ENCODE measurements at places on chromosomes 11 and 22.
A peak's percentile ranks its signal among the peaks of the same experiment; 100 is the strongest.

- no peaks in the 10 kb centered on the region for H3K4me1 ChIP-seq
- no peak overlapping the region for H3K4me3 ChIP-seq
- no peaks in the 10 kb centered on the region for H3K36me3 ChIP-seq
- H3K27ac ChIP-seq, result no peak overlapping the region
- DNase-seq, result no peak
Observed at GRCh38 chr11:128835741-128836430, 31.2 kb downstream of the KCNJ1 start.

DNA sequence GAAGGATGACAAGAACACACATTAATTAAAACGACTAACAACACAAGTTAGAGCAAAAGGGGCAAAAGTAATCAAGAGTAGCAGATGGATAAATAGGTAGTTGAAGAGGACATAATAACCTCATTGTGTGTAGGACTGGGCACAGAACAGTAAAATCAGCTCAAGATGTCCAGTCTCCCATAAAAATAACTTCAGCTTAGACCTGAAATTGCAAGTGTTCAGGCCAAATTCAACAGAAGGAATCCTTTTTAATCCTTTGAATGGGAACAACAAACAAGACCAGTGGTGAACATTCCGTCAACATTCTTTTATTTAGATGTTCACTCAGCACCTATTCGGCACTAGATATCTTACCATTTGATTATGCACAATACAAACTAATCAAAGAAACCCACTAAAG is 4.4 kb downstream of the MTMR2 start:
- H3K27me3 ChIP-seq, result no peaks in the 10 kb centered on the region
- DNase-seq, result no peak
- H3K4me3 ChIP-seq, result no peak overlapping the region

- no peak overlapping the region for H3K4me3 ChIP-seq
- no peaks in the 10 kb centered on the region for H3K27me3 ChIP-seq
- peak; percentile 98 for DNase-seq
- H3K4me1 ChIP-seq, result no peaks in the 10 kb centered on the region
- H3K27ac ChIP-seq, result no peak overlapping the region
- H3K36me3 ChIP-seq, result no peaks in the 10 kb centered on the region
Observed at GRCh38 chr11:134360050-134360835, 28.5 kb downstream of the GLB1L2 start.

DNA sequence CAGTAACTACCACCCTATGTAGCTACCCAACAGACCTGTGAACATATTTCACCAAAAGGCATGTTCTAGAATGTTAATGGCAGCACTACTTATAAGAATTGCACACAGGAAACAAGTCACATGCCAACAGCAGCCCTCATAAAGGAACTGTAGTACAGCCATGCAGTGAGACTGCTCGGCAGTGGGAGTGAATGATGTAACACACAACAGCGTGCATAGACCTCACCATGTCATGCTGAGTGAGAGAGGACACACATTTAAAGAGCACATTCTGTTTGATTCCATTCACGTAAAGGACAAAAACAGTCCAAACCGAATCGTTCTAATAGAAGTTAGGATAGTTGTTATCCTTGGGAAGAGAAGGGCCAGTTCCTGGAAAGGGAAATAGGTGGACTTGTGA is 27.2 kb upstream of the KIRREL3 start:
- H3K4me1 ChIP-seq, result no peaks in the 10 kb centered on the region
- no peaks in the 10 kb centered on the region for H3K36me3 ChIP-seq
- no peak for DNase-seq

- no peaks in the 10 kb centered on the region for H3K36me3 ChIP-seq
- H3K27me3 ChIP-seq, result no peaks in the 10 kb centered on the region
Observed at GRCh38 chr11:34223021-34223813, 117.8 kb downstream of the NAT10 start.

GRCh38 chr11:63760487-63761079 is 8.0 kb downstream of the ZFTA start:
- peaks cover 8% of the 10 kb centered on the region for H3K4me1 ChIP-seq
- H3K36me3 ChIP-seq, result peaks cover 32% of the 10 kb centered on the region
- no peak overlapping the region for H3K27ac ChIP-seq
- peak overlapping the region; percentile 82 for H3K4me3 ChIP-seq
- H3K27me3 ChIP-seq, result no peaks in the 10 kb centered on the region

DNA sequence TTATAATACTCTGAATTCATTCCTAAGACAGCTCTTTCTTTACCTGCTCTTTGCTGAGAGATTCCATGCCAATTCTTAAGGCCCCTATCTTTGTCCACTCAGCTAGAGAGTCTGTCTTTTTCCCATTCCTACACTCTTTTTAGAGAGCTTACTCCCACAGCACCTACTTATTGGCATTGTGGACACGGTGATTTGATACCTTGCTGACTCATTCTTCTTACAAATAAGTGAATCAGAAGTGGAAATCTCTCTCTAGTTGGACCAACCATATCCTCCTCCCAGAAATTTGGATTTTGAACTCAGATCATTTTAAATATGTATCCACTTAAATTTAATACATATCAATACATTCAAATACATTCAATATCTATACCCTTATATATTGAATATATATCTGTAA is 32.5 kb upstream of the OR6M1 start:
- H3K27me3 ChIP-seq, result peaks cover 20% of the 10 kb centered on the region
- H3K4me3 ChIP-seq, result no peak overlapping the region
- no peaks in the 10 kb centered on the region for H3K36me3 ChIP-seq
- H3K27ac ChIP-seq, result no peak overlapping the region
- H3K4me1 ChIP-seq, result no peaks in the 10 kb centered on the region
- no peak for DNase-seq

DNA sequence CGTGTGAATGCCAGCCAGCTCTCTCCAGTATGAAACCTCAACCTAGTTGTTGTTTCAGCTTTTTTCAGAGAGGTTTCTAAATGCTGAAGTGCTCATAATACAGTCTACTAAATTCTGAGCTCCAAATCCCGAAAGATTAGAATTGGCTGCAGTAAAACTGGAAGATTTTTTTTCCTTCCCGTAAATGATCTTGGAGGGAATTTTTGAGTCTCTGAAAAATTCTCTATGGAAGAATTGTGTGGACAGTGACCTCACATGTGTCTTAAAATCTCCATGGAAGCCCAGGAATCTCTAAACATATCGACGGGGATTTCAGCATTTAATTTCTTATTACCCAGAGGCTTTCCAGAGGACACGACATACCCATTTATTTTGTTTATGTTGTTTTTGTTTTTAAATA is 1499.2 kb downstream of the LRRC4C start:
- H3K27me3 ChIP-seq, result no peaks in the 10 kb centered on the region
- H3K27ac ChIP-seq, result no peak overlapping the region
- H3K4me1 ChIP-seq, result no peaks in the 10 kb centered on the region
- H3K4me3 ChIP-seq, result no peak overlapping the region

GRCh38 chr11:116275635-116276034 is 497.2 kb downstream of the BUD13 start:
- no peaks in the 10 kb centered on the region for H3K4me1 ChIP-seq
- H3K4me3 ChIP-seq, result no peak overlapping the region
- no peaks in the 10 kb centered on the region for H3K36me3 ChIP-seq
- H3K27me3 ChIP-seq, result no peaks in the 10 kb centered on the region
- H3K27ac ChIP-seq, result no peak overlapping the region

GRCh38 chr22:46049726-46050450 is 72.9 kb upstream of the WNT7B start:
- peaks cover 30% of the 10 kb centered on the region for H3K27me3 ChIP-seq
- no peaks in the 10 kb centered on the region for H3K36me3 ChIP-seq
- H3K4me1 ChIP-seq, result no peaks in the 10 kb centered on the region
- no peak overlapping the region for H3K4me3 ChIP-seq
- no peak overlapping the region for H3K27ac ChIP-seq

GRCh38 chr11:6778518-6778917 is 4.3 kb upstream of the OR2AG1 start:
- no peaks in the 10 kb centered on the region for H3K36me3 ChIP-seq
- DNase-seq, result no peak
- H3K4me1 ChIP-seq, result no peaks in the 10 kb centered on the region
- H3K27me3 ChIP-seq, result no peaks in the 10 kb centered on the region

DNA sequence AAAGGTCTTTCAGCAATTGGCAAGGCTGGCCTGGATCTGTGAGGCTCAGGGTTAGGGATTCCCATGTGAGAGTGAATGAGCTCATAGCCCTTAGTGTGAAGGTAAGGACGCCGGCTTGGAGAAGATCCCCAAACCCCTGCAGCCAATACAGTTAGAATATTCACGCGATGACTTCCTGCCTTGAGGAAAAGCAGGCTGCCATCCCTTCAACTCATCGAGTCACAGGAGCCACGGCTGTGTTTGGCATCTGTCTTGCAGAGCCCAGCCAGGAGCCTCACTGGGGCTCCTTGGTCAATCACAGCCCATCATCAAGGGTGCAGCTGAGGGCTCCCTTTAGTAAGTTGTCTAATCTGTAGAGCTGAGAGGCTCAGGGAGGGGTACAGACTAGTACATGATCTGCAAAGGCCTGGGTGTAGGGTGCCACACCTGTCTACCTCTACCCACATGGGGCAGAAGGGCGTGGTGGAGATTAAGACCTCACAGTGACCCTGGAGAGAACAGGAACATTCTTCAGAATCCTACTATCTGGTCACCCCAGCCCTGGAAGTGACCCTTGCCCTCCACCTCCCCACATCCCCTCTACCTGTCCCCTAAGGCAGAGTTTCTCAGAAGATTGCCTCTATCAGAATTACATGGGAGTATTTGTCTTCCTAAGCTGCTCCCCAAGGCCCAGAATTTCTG is 18.5 kb downstream of the IL10RA start:
- no peak overlapping the region for H3K4me3 ChIP-seq
- H3K27me3 ChIP-seq, result no peaks in the 10 kb centered on the region
- H3K36me3 ChIP-seq, result no peaks in the 10 kb centered on the region
- H3K27ac ChIP-seq, result no peak overlapping the region
- no peaks in the 10 kb centered on the region for H3K4me1 ChIP-seq

DNA sequence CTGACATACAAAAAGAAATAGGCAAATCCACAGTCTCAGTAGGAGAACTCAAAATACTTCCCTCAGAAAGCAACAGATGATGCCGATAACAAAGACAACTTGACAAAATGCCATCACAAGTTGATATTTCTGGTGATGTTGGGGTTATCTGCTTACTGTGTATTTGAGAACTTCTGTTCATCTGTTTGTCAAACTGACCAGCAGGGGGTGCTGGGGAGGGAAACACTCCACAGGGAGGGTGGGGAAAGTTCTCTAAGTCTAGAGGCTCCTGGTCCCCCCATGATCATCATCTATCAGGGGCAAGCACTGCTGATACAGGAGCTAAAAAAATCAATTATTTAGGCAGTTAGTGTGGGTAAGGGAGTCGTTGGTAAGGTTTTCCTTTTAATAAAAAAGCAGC is 19.2 kb downstream of the GLYATL1 start:
- no peaks in the 10 kb centered on the region for H3K27me3 ChIP-seq
- H3K27ac ChIP-seq, result no peak overlapping the region
- H3K36me3 ChIP-seq, result no peaks in the 10 kb centered on the region
- H3K4me3 ChIP-seq, result no peak overlapping the region

- H3K27ac ChIP-seq, result no peak overlapping the region
- no peak overlapping the region for H3K4me3 ChIP-seq
- peak; percentile 74 for DNase-seq
- peaks cover 8% of the 10 kb centered on the region for H3K4me1 ChIP-seq
- H3K27me3 ChIP-seq, result peaks cover 85% of the 10 kb centered on the region
Observed at GRCh38 chr11:128585498-128586238, 1.7 kb downstream of the ETS1 start.

DNA sequence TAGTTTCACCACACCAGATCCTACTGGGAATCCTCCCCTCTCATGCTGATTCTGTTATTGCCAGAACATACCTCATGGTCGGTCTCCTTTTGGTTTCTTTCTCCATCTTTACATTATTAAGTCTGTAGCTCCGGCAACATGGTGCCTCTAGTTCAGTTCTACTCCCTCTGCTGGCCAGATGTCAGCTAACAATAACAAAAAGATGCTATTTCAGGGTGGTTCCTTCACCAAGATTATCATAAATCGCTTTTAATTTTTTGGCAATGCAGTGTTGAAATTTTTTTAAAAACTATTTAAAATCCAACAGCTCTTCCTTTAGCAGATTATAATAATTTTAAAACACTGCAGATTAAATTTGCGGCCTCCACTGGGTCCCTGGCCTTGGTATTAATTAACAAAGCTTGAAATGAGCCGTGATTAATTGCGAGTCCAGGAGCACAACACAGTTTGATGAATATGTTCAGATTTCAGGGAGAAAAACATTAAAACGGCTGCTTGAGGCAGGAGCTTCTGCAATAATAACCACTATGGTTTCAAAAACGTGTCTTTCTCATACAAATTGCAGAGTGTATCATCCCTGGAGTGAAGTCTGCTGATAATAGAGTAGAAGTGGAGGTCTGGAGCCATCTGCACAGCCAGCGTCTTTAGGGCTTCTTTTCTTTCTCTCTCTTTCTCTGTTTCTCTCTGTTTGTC is 492.9 kb upstream of the KIRREL3 start:
- H3K27me3 ChIP-seq, result no peaks in the 10 kb centered on the region
- H3K27ac ChIP-seq, result no peak overlapping the region
- DNase-seq, result peak; percentile 52
- no peaks in the 10 kb centered on the region for H3K36me3 ChIP-seq
- no peaks in the 10 kb centered on the region for H3K4me1 ChIP-seq

DNA sequence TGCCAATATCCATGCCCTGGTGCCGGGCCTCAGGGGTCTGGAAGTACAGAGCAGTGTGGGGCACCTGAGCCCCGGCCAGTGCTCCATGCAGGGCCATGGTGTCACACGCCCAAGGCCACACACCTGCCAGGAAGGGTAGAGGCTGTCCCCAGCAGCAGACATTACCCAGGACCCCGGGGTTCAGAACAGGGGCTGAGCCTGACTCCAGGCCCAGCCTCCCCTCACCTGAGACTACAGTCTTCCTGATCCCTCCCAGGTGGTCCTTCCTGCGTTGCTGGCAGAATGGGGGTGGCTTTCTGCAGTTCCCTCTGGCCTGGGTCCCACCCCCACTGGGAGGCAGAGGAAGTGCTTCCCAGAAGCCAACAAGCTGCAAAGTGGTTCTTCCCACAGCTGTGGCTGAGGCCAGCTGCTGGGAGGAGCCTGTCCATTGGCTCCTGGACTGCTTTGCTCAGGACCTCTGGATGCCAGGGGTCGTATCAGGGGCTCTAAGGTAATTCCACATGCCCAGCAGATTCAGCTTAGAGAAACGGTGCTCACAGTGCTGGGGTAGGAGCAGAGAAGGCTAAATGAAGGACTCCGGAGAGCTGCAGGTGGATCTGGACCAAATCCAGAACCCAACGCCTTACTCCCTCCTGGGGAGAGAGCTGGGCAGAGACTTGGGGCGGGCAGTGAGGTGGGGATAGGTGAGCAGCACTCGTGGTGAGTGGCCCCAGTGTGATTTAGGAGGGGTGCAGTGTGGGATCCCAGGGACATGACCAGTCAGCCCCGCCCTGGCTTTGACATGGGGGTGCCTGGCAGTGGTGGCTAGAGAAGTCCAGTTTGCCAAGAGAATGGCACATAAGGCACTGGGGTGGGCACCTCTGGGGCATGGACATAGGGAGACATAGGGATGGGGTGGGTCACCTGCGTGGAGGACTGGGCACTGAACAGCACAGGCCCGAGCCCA is 12.6 kb downstream of the TCIRG1 start:
- no peak overlapping the region for H3K4me3 ChIP-seq
- DNase-seq, result peak; percentile 78
- H3K27ac ChIP-seq, result no peak overlapping the region
- H3K27me3 ChIP-seq, result no peaks in the 10 kb centered on the region

- H3K27me3 ChIP-seq, result peaks cover 42% of the 10 kb centered on the region
- no peaks in the 10 kb centered on the region for H3K36me3 ChIP-seq
- peak overlapping the region; percentile 78 for H3K4me3 ChIP-seq
- no peak overlapping the region for H3K27ac ChIP-seq
- H3K4me1 ChIP-seq, result no peaks in the 10 kb centered on the region
Observed at GRCh38 chr11:85810521-85810870, 445 bp downstream of the SYTL2 start.

All from endodermal cell (in vitro differentiated cells).